Stimulated activated CD8-positive, alpha-beta memory T cell treated with anti-CD3 and anti-CD28 coated beads, Interleukin-4, amount 100 ng/mL, for 1 hour (primary cell): ENCODE measurements at places on chromosomes 11 and 22.

DNA sequence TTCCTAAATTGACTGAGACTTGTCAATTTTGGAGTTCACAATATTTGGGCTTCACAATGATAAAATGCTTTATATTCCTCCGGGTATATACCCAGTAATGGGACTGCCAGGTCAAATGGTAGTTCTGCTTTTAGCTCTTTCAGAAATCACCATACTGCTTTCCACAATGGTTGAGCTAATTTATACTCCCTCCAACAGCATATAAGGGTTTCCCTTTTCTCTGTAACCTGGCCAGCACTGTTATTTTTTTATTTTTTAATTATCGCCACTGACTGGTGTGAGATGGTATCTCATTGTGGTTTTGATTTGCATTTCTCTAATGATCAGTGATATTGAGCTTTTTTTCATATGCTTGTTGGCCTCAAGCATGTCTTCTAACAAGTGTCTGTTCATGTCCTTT, 21.8 kb downstream of the NARS2 start:
- no peak for DNase-seq

DNA sequence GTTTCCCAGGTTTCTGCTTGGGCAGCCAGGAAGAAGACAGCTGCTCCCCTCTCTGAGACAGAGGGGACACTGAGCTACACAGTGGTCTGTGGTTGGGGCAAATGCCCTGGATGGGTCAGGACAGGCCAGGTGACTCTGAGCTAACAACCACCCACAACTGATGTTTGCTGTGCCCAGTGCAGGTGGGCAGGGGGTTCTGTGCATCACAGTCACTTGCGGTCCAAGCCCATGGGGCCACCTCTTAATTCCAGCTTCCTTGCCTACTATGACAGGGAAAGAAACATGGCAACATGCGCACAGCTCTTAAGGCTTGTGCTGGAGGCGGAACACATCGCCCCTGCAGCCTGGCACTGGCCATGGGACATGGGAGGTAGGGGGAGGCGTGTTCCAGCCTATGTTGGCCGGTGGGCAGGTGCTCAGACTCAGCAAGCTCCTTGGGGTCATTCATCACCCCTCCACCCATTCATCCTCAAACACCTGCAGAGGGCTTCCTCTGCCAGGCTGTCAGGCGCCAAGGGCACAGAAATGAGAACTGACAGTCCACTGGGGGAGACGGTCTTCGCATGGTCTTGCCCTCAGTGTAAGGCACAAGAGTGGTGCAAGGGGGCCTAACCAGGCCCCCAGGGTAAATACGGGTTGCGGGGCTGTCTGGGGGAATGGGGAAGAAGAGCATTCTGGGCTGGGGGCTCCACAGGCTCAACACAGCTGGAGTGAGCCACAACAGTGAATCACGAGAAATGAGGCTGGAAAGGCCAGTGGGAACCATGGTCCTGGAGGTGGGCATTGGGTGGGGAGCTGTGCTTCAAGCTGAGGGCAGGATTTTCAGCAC, 55.6 kb downstream of the ARFGAP3 start:
- DNase-seq, result no peak

GRCh38 chr11:107840129-107840484, 18.5 kb downstream of the SLC35F2 start:
- no peak for DNase-seq

DNA sequence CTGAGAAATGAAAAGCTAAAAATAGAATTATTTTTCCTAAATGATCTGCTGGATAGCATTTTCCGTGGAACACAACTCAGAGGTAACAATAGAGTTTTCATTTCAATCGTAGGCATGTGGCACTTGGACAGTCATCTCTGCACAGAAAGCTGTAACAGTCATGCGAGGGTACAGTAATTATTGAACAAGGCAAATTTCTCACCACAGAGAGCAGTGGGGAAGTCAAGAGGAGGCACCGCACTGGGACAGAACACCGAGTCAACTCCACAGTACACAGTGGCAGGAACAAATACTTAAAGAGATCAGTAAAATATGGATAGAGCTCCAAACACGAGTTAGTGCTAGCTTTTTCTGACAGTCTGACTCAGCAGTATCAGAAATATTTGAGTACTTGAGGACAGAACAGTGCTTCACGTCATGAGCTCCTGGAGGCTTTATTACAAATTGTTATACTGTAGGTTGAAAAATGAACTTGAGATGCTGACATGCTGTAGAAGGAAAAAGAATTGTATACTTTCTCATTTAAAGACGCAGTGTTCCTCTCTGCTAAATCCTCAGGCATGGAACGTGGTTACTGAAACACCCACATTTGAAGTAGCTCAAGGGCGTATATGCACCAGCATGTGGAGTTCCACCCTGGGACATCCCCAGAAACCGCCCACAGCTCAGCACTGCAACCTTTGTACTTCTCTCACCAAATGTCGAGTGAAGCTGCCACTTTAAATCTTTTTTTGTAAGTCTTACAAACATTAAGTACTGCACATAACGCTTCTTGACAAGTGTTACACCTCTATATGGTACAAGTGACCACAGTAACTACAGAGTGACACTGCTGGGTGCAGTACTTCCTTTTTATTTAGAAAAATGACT, 27.4 kb upstream of the YPEL1 start:
- no peak for DNase-seq

DNA sequence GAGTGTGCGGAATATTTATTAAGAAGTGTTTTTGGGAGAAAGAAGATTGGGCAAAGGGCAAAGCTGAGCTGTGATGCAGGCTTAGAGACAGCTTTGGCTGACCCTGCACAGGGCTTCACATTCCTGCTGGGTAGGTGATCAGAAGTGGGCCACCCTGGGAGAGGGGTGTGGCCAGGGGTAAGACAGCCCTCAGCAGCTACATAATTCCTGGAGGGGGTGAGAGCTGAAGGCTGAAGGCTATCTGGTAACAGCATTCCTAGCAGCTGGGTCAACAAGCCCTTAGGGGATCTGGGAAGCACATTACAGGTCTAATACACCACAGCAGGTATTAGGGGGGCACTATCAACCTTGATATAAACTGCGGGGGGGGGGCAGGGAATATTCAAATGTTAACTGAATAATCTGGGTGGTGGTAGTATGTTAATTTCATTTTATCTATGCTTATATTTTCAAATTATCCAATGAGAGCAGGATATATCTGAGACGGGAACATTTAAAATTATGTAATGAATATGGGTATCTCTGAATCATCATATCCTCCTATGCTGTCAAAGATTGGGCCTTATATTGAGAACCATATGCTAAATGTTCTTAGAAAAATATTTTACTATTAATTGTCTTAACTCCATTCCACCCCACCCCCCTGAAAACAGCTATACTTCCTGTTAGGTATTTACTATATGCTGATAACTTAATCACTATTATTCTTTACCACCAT, 5.9 kb downstream of the OOSP1 start:
- DNase-seq, result no peak

GRCh38 chr22:27461470-27461869, 340.1 kb downstream of the MN1 start:
- DNase-seq, result no peak
